ENCODE measurements at places on chromosomes 6 and 20. TPM values are rescaled to one million over a fixed set of nuclear protein-coding genes. Genes with fewer than 3 reads are reported as not detected.

DSP gene
- total RNA-seq: 18.8 TPM

WFDC12 gene
- total RNA-seq: not detected

C6orf132 gene
- total RNA-seq: 0.26 TPM

TRIM31 gene
- total RNA-seq: not detected

SYNDIG1 gene
- total RNA-seq: 0.70 TPM

TPX2 gene
- total RNA-seq: 2.6 TPM

OPN5 gene
- total RNA-seq: not detected

RIPPLY2 gene
- not detected for total RNA-seq

THBD gene
- 67.9 TPM for total RNA-seq

SYCP2 gene
- total RNA-seq: 7.7 TPM

TCFL5 gene
- total RNA-seq: 6.8 TPM

MICA gene
- total RNA-seq: 15.0 TPM

DEF6 gene
- total RNA-seq: 57.9 TPM

FLRT3 gene
- total RNA-seq: 0.16 TPM

LHFPL5 gene
- total RNA-seq: not detected

SLC2A10 gene
- total RNA-seq: 5.0 TPM

GJA1 gene
- total RNA-seq: 3.7 TPM

Measured in spleen (tissue), 13 donors.